Inflammatory macrophage treated with lipopolysaccharide for 1 hour (primary cell): ENCODE measurements at places on chromosomes 1 and 21.

GRCh38 chr21:39388038-39388810, 39.3 kb upstream of the HMGN1 start:
- peak; percentile 97 for DNase-seq

DNA sequence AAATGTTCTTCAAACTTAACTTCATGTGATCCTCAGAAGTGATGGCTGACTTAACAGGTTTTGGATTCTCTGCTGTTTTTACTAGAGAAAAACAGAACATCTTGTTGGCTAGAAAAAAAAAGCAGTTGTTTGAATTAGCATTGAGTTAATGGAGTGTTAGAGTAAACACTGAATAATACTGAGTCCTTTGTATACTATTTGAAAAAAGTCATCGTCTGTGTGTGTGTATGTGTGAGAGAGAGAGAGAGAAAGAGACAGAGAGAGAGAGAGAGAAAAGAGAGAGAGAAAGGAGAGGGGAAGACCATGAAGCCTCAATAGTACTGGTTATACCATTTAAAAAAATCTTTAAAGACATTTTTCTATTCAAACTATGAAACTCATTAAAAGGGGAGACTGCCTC, 10.4 kb downstream of the ZNF697 start:
- DNase-seq: no peak

DNA sequence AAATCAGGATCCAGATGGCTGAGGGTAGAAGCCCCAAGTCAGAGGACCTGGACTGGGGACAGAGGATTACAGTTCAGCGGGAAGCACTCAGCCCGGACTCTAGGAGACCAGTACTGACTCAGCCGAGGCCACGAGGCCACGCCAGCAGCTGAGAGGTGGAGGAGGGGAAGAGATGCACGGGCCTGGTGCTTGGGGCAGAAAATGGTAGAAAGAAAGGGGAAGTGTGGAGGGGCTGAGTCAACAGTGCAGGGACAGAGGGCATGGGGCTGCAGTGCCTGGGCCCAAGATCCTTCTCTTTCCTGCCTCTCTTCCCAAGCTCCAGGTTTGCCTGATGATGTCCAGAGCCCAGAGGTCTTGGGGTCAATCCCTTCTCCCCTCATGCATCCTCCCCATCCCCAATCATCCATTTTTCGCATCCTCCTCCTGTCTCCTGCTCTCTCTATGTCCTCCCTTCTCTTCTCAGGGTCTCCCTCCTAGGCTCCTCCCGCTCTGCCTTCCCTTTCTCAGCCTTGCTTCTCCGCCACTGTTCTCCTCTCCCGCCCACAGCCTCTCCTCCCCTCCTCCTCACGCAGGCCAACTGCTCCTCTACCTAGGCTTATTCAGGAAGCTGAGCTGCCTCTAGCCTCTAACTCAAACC, 7.7 kb downstream of the ARHGEF2 start:
- peak; percentile 94 for DNase-seq

GRCh38 chr21:42931560-42932235, 6.3 kb upstream of the ERVH48-1 start:
- DNase-seq: no peak

DNA sequence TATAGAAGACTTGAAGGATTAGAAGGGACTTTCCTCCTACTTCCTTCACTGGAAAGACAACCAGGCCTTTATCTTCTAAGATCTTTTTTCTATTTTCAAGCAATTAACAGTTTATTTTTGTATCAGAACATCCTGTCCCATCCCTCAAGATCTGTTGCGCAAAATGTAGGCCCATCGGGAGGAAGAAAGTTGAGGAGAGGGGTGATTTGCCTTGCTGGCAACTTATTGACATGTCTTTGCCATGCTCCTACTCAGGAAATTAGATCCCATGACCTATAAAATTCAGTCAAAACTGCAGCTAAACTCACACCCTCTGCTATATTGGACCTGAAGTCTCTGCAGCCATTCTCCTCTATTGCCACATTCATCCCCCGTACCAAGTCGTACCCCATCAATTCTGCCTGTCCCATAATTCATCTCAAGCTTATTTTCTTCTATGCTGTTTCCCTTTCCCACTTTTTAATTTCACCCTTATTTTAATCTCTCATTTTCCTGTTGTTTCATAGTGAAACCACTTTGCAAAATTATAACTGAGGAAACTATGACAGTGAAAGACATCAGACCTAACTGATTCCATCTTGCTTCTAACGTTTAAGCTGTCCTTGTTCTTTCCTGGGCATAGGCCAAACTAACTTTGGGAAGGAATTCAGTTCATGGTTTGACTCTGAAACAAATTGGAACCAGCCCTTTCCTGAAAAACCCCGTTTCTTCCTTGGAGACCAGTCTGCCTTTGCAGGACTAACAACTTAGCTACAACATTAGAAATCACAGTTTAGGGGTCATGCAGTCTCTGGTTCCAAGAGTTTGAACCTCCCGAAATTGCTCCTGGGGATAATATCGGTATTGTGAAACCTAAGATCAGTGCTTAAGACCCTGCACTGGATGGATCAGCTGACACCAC, 195.7 kb upstream of the PTBP2 start:
- no peak for DNase-seq

GRCh38 chr1:54975356-54976108, 4.9 kb upstream of the TMEM61 start:
- no peak for DNase-seq

DNA sequence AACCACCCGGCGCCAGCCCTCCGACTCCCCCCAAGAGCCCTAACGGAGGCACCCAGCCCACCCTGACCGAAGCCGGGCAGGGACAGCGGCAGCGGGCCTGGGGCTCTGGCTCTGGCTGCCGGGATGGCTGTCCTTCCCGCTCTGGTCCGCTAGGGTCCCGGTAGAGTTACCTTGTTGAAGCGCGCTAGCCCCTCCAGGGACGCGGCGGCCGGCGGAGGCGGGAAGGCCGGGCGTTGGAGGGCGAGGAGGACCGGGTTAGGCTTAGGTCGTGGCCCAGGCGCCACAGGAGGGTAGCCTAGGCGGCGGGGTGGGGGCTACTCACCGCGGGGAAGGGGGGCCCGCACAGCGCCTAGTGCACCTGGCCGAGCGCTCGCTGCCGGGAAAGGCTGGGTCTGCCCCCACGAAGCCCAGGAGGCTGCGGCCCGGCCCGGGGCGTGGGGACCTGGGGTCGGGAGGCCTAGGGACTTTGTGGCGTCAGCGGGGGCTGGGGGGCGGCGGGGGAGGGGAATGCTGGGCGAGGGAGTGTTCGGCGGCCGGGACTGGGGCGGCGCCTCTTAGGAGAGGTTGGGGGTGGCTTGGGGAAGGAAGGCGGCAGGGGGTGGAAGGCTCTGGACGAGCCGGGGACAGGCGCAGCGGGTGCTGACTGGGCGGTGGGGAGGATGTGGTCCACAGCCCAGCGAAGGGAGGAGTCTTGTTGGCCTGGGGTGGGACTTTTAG, at the start of gene TRIM17:
Gene TRIM17, minus strand, starts transcription at position 645 of the 717 bp plus-strand sequence. CDS start 1,789 bp downstream, outside the sequence.
- no peak for DNase-seq

DNA sequence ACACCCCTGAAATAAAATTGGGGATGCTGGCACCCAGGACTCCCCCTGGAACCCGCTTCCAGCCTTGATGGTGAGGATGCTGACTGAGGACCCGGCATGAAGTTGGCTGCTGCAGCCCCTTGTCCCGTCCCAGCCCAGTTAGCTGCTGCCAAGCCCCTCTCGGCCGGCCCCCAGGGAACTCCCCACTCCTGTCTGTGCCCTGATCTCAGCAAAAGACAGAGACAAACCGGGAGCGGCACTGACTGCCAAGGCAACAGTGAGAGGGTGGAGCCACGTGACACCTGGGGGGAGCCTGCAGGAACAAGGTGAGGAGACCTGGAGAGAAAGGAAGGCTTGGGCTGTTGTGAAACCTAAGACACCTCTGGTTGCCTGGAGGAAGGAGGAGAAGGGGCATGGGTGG, 24.7 kb downstream of the CASZ1 start:
- DNase-seq: no peak
